ENCODE measurements at places on chromosomes 3 and 15.

DNA sequence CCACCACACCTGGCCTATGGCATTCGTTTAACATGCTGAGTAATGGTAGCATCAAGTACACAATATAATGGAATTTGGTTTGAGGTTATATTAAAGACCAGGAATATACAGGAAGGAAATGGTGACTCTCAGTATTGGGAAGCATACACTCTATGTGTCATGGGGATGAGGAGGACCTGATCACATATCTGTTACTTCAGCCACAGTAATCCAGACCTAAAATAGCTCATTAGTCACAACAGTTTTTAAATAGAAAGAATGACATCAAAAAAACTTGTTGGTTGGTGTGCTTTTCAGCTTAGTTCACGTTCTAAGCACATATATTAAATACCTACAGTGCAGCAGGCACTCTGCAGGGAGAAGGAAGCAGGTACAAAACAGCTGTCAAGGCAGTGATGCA is 52.5 kb upstream of the ATP2C1 start:
- no peak for DNase-seq

GRCh38 chr3:115830764-115831395 is 207.6 kb downstream of the GAP43 start:
- DNase-seq = no peak

GRCh38 chr3:125350597-125350996 is 24.5 kb downstream of the ZNF148 start:
- no peak for DNase-seq

GRCh38 chr3:140931016-140931454 is 10.6 kb upstream of the SLC25A36 start:
- no peak for DNase-seq

GRCh38 chr15:80878242-80878866 is 99.2 kb downstream of the CEMIP start:
- no peak for DNase-seq

GRCh38 chr3:31676556-31676955 is 143.8 kb downstream of the STT3B start:
- no peak for DNase-seq

DNA sequence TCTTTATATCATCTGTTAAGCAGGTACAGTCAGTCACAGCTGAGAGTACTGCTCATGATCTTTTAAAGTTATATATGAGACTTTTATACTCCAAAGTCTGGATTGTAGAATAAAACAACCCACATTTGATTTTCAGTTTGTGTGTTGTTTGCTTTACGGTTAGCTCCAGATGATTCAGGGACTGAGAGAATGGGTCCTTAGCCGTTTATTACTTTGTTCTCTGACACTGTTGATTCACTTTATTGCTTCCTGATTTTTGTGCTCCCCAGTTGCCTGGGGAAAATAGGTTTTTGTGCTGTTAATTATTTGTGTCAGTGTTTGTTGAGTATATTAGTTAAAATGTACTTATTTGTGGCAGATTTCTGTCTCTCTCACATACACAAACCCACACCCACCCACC is 8.6 kb upstream of the EBLN2 start:
- DNase-seq = no peak

- DNase-seq = no peak
Measured at GRCh38 chr3:5791558-5791957, 604.1 kb downstream of the EDEM1 start.

- DNase-seq = no peak
Measured at GRCh38 chr3:76646921-76647562, 392.9 kb upstream of the ROBO2 start.

GRCh38 chr3:168803536-168803935 is 707.8 kb upstream of the GOLIM4 start:
- no peak for DNase-seq

GRCh38 chr3:35439663-35440062 is 199.7 kb upstream of the ARPP21 start:
- no peak for DNase-seq

DNA sequence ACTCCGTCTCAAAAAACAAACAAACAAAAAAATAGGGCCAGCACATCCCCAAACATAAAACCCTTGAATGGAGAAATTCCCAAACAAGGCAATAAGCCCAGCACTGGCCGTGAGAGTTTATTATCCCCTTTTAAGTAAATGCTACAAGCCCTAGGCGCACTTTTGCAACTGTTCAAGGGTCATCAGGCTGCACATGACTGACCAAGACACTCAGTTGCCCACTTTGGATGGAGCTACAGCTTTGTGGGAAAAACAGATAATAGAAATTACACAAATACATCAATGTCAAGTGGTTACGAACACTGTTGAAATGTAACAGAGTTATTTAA is 33.7 kb upstream of the ZNF445 start:
- no peak for DNase-seq

DNA sequence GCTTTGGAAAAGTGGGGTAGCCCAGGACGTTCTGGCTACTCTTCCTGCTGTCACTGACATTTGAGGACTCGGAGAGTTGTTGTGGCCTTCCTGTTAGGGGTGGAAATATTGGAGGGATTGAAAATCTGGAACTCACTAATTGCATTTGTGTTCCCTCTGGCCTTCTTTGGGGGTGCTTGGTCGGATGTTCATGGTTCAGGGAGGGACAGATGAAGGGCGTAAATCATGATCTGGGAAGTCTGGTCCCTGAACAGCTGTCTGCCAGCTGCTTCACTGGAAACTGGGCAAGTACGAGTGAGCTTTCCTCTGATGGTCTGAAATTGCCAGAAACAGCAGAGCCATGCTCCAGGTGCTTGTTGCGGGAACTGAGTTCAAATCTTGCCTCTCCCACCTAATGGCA is 327.8 kb upstream of the C2CD4B start:
- DNase-seq = no peak

GRCh38 chr3:161851941-161852566 is 355.4 kb downstream of the OTOL1 start:
- peak; percentile 8 for DNase-seq

DNA sequence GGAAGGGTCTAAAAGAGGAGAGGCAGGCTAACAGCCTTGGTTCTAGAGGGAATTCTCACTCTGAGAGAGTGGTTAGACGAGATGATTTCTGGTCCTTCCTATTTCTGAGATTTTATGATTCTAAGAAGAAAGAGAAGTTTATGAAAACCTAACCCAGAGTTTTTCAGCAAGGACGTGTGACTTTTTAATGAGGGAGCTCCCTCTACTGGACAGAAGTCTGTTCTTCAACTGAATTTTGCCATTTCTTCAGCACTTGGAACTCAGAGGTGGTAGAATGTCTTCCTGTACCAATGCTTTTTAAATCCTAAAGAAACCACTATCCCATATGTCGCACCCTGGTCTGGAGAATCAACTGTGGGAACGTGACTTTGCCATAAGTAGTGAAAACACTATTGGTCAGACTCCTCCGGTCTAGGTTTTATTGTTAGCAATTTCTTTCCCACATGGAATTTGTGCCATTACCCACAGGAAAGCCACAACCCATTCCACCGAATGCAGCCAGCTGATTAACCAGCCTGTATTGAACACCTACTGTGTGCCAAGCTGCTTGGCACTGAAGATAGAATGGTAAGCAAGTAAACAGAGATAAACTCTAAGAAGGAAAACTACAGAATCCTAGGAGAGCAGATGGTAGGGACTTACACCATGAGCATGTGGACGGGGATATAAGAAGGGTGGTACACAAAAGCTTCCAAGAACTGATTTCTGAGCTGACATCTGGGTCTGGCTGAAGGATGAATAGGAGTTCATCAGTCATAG is 199.5 kb upstream of the LMCD1 start:
- DNase-seq = peak; percentile 36
